Tibial nerve (tissue), 4 donors: ENCODE measurements at places on chromosomes 11 and 22.

DNA sequence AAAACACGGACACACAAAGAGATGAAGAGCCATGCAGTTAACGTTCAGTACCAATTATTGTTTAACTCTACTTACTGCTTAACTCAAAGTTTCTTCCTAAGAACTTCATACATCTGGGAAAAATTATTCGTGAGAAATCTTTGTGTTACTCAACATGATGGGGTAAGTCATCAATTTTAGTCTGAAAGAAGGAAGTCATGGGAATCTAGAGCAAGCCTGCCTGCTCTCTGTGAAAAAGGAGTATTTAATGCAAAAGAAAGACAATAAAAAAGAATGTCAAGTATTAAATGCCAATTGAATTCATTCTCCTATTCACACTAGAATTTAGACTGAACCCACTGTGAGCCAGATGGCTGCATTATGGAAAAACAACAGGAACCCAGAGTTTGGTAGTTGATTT is 16.0 kb downstream of the TMEM123 start:
- no peak for DNase-seq

GRCh38 chr11:3992964-3993363 is 101.6 kb upstream of the RRM1 start:
- no peak for DNase-seq

- no peak for DNase-seq
These were observed 10.6 kb downstream of the NADSYN1 start for GRCh38 chr11:71463331-71464211.

- DNase-seq, result no peak
These were observed 20.4 kb downstream of the MTMR3 start for GRCh38 chr22:29903371-29903770.

- DNase-seq, result no peak
These were observed 26.0 kb downstream of the CACNA1I start for GRCh38 chr22:39596601-39597000.

- no peak for DNase-seq
These were observed 75.8 kb downstream of the GAS2 start for GRCh38 chr11:22742157-22742613.

- no peak for DNase-seq
These were observed 17.7 kb upstream of the PRDM10 start for GRCh38 chr11:130020323-130020722.

DNA sequence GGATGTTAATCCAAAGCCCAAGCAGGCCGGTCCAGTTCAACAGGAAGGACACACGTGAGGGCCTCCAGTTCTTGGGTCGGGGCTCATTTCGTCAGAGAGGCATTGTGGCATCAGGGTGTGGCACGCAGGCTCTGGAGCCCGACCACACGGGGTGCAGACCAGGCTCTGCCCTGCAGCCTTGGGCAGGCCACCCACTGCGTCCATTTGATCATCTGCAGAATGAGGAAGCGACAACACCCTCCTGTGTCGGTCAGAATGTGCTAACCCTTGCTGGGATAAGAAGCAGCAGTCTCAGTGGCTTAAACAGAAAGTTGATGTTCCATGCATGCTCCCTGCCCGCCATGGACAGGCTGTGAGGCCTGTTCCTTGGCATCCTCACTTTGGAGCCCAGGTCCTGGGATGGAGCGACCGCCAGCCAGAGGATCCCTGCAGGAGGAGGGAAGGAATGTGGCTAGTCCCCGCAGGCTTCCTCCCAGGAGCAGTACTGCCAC is 10.8 kb downstream of the RIBC2 start:
- no peak for DNase-seq

DNA sequence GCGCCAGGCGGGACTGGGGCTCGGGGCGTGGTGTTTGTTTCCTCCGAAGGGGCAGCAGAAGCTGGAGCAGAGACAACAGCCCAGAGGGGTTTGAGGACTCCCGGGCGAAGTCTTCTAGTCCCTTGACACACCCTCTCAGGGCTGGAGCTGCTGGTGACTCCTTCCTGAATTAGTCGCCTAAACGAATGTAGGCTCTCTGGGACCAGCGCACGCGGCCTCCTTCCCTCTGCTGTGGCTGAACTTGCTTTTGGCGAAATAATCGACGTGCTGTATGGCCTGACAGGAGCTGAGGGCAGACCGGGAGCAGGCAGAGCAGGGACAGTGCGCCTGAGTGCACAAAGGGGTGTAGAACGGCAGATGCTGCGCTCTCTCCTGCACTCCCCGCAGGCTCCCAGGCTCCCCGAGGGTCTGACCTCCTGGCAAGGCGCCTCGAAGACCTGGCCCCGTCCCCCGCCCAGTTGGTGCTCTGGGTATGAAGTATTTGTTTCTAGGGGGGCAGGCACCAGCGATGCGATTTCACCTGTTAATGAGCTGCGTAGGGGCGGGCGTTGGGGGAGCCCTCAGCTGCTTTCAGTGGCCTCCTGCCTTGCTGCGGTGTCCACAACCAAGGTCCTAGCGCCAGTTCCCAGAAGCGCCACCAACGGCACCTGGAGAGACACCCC is 5.3 kb downstream of the SLC17A6 start:
- no peak for DNase-seq

- no peak for DNase-seq
These were observed 2.4 kb downstream of the MYRF start for GRCh38 chr11:61754534-61755482.

DNA sequence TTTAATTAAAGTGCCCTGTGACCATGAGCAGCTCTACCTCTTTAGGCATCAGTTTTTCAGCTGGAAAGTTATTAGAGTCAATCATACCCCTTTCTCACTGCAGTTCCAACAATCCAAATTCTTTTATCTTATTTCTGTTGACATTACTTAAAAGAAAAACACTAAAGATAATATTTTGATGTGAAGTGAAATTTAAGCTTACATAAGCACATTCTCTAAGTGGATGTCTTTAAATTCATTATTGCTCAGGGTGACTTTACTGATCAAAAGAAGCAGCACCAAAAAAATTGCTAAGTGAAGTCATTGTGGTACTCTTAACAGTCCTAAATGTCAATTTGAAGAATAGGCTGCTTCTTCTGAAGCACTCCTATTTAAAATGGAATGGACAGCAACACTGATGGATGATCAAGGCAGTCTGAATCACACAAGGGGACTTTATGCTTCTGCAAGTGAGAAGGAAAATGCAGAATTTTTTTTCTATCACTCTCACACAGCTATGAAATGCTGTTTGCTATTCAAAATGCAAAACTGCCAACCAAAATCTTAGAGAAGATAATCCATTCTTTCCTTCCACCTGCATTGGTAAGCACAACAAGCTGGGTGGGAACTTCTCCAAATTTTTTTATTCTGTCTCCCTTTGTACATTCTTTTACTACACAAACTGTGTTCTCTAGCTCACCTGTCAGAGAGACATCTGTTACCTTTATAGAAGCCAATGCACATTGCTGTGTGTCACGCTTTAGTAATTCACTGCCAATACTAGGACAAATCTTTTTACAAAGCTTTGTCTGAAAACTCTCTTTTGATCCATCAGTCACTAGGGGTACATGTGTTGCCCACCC is 179.9 kb downstream of the GRIA4 start:
- DNase-seq, result no peak

DNA sequence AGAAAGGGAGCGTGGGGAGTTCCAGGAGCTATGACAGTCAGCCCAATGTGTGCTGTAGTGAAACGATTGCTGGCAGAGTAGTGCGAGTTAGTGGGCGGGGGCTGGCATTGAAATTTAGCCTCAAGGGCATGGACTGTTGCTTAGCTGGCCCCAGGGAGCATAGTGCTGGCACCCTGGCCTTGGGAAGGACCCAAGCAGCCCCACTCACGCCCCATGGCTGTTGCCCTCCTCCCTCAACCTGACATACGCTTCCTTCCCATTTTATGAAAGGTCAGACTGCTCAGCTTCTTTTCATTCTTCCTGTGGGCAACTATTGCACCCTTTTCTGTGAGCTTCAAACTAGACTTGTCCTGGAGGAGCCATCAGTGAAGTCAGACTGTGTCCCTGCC is 52.0 kb upstream of the SUSD2 start:
- DNase-seq, result no peak
